ENCODE measurements at places on chromosomes 3 and 15.

GRCh38 chr15:73956743-73957135, 30.5 kb downstream of the LOXL1 start:
- DNase-seq = no peak

DNA sequence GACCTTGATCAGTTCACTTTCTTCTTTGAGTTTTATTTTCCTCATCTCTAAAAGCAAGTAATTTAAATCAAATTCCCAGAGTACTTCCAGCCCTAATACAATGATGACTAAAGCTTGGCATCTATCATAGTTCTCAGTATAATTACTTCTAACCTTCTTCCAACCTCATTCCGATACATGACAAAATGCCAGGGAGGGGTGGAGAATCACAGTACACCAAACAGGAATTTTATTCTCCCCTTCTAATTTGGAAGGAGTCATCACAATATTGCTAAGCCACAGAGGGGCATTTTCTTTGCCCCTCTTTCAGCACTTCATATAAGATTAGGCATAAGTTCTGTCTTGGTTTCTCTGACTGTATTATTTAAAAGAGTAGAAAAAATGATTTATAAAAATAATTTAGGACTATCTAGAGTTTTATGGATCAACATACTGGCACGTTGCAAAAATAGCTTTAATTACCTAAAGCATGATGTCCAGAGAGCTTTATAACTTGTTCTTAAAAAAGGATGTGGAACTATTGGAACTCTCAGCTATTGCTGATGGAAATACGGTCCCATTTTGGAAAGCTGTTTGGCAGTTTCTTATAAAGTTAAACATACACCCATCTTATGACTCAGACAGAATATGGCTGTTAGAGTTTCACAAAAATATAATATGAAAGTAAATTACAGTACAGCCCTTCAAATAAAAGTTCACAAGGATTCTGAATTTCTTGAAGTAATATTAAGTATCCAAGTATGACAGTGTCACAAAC, 86.9 kb upstream of the UBE2E2 start:
- DNase-seq = no peak

DNA sequence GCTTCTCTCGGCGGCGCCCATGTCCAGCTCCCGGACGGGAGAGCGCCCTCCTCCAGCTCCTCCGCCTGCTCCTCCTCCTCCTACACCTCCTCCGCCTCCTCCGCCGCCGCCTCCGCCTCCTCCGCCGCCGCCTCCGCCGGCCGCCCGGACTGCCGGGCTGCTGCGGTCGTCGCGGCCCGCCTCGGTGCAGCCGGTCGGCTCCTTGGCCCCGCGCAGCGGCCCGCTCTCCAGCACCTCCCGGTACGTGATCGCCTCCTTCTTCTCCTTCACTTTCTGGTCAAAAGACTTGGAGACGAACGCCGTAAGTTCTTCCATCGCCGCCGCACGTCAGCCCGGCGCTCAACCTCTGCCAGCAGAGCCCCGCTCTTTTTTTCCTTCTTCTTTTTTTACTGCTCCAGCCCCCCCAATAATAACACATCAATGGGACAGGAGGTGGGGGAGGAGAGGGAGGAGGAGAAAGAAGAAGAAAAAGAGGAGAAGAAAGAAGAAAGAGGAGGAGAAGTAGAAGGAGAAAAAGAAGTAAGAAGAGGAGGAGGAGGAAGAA, 438 bp downstream of the SHOX2 start:
- no peak for DNase-seq

DNA sequence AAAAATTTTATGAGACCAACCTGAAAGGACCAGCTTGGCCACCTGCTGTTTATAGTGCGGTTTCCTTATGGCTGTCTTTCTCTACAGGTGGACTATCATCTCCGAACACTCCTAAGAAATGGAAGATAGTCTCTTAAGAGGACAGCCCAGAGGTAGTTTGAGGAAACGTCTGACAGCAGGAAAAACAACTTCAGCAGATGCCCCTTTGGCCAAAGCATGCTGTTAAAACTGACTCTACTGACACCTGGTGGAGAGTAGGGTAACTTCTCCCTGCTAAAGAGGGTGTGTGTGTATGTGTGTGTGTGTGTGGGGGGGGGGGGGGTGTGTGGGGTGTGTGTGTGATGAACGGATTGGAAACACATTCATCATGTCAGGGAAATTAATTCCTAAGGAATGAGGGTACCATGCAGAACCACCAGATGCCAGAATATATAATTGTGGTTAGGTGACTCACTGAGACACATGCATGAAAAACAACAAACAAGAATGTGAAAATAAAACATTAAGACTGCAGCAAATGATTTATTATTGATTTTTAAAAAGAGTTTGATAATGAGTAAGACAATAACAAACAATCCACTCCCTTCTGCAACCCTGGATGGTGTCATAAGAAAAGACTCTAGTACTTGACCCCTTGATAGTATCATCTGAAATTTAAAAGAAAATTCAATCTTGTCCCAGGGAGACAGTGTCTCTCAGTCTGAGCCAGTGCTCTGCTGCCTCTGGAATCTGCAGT, 256.5 kb downstream of the THRB start:
- no peak for DNase-seq

DNA sequence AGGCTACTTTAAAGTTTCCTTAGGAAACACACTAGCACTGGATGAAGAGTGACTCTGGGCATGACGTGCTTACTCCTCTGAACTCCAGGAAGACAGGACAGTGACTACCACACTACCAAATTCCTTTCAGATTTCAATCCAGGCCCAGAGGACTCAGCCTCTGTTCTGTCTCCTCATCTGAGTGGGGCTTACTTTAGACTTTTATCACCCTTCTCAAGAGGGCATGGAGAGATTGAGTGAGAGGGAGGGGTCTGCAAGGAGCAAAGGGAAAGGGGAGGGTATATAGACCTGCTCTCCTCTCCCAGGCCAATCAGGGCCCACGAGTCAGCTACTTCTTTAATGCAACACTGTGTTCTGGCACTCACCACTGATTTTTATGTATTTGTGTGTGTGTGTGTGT, 29.4 kb upstream of the RSL24D1 start:
- DNase-seq = no peak

DNA sequence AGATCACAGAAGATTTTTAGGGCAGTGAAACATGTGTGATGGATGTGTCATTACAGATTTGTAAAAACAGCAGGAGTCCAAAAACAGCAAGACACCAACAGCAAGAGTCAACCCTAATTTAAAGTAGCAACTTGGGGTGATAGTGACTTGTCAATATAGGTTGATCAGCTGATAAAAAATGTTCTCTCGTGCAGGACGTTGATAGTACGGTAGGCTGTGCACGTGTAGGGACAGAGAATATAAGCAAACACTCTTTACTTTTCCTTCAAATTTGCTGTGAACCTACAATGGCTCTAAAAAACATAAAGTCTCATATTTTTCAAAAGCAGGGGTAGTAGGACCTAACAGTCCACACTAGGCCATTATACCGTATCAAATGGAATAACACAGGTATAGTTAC, 120.8 kb downstream of the STAG1 start:
- no peak for DNase-seq

DNA sequence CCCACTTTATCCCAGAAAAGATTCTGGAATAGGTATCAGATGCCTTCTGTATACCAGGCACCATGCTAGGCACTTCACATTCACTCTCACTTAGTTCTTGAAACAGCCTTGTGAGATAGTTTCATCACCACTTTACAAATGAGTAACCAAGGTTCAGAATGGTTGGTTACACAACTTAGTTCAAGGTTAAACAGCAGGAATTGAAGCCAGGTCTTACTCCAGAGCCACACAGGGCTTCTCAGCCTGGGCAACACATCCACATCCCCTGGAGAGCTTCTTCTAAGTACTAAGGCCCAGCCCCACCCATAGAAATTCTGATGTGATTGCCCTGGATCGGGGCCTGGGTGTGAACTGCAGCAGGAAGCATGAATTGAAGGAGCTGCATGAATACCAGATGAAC, 18.6 kb downstream of the WHAMM start:
- DNase-seq = no peak

GRCh38 chr3:126511291-126511690, 6.3 kb downstream of the UROC1 start:
- no peak for DNase-seq

DNA sequence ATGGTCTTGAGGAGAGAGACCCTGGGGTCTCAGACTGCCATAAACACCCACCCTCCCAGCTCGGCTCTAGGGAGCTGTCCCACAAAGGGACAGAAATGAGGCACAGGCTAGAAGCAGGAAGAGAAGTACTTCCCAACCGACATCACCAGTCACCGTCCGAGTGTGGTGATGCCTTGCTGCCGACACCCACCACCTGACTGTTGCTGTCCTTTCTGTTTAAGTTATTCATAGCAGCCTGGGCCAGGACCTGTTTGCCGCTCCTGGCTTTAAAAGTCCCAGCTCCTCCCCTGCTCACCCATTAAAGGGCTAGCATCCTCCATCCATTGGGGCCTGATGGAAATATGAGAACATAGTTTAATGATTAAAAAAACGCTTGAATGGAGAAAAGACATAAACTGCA, 13.2 kb upstream of the SPG11 start:
- DNase-seq = peak; percentile 21

DNA sequence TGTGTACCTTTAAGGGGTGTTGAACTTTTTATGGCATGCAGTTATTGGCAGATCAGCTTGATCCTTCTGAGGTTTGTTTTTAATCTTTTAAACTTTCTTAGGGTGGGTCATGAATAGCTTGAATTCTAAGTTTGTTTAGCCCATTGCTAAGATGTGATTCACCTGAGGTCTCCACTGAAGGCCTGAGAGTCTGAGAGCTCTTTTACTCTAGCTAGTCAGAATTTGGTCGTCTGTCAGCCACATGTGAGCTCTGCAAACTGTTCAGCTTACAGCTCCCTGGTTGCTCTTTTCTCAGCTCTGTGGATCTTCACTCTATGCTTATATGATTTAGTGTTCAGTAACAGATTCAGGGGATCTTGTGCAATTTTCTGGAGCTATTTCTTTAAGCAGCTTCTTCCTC, 161.3 kb downstream of the ABHD5 start:
- DNase-seq = no peak

- DNase-seq = no peak
Observed at GRCh38 chr3:183845090-183845489, 19.7 kb upstream of the MAP6D1 start.

DNA sequence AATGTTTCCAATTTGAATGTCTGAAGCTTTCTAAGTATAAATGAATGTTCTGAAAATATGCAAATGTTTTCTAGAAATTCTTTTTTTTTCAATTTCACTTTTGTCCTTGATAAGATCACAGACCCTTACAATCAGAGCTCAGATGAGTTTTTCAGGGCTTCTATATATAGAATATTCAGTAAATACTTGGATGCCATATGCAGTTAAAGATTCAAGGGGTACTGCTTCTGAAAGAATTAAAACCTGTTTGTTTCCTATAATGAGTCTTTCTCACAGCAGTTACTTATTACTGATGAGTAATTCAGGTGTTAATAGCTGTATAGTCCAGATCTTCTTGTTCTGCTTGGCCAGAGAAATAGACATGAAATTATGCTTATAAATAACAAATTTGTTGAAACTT, 812.6 kb downstream of the ZPLD1 start:
- DNase-seq = no peak

DNA sequence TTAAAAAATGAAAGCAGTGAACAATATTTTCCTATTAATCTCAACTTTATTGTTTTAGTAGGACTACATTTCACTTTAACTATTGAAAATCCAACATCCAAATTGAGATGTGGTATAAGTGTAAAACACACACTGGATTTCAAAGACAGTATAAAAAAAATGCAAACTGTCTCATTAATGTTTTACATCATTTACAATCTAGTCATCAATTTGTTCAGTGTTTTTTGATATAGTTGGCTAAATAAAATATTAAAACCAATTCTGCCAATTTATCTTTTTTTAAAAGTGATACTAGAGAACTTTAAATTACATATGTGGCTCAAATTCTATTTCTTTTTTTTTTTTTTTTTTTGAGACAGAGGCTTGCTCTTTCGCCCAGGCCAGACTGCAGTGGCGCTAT, 95.1 kb downstream of the NPTN start:
- DNase-seq = no peak

GRCh38 chr3:16290827-16291196, 25.8 kb downstream of the OXNAD1 start:
- DNase-seq = no peak

DNA sequence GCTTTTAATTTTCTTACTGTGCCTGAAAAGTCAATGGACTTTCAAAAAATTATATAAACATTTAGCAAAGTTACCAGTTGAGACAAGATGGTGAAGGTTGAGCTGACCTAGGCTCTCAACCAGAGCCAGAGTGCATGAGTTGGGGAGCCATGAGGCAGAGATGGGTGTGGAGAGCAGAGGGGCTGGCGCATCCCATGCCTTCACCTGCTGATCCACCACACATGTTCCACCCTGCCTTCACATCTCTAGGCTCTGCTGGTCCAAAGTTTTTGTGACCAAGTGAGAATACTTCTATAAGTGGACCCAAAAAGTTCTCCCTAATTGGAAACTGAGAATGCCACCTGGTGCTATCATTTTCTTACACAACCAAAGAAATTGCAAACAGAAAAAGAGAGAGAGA, 47.3 kb downstream of the CCR3 start:
- DNase-seq = no peak

- DNase-seq = no peak
Observed at GRCh38 chr3:184040010-184040409, 8.5 kb downstream of the HTR3D start.

DNA sequence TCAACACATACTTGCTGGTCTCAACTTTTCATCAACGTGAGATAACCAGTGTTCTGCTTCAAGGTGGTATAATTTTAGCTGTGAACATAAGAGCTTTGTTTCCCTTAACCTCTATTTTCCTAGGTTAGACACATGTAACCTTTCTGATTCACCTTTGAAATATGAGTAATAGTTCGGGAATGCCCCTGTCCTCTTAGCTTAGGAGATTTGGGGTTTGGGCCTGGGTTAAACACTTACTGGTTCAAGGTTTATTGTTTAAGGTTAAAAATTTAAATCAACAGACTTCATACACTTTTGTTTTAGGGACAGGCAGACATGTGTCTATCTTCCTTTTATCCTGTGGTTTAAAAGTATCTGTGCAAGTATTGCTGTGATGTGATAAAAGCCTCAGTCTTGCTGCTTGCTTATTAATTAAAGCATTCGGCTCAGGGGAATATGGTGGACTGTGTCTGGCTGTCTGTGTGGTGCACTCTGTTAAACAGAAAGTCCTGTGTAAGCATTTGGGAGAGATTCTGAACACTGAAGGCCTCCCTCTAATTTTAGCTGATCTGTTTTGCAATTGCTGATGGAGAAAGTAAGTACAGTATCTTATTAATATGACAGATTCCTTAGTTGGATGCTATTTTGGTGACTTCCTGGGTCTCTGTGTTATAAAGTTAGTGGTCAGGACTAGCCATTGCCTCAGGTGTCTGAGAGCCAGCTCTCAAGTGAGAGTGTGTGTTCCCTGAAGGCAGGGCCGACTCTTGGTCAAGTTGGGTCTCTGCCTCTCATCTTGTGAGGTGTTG, 81.8 kb downstream of the USP13 start:
- DNase-seq = no peak

- peak; percentile 35 for DNase-seq
Observed at GRCh38 chr3:59450946-59451763, 401.3 kb upstream of the CFAP20DC start.

Data from stimulated activated CD8-positive, alpha-beta memory T cell treated with anti-CD3 and anti-CD28 coated beads, Interleukin-7, amount 100 ng/mL, for 4 hours (primary cell).